ENCODE measurements at places on chromosomes 2 and 18. TPM values are rescaled to one million over a fixed set of nuclear protein-coding genes. Genes with fewer than 3 reads are reported as not detected.

Gene FAP
- 2.0 TPM for total RNA-seq

Gene ABCB11
- total RNA-seq, result 0.25 TPM

Gene G6PC2
- not detected for total RNA-seq

Gene MC2R
- total RNA-seq, result not detected

Gene KIF1A
- total RNA-seq, result 181 TPM

Gene RAPGEF4
- 13.5 TPM for total RNA-seq

Gene FECH
- total RNA-seq, result 19.7 TPM

Gene CACNB4
- 39.1 TPM for total RNA-seq

Gene GCG
- 0.49 TPM for total RNA-seq

Gene CROCC2
- not detected for total RNA-seq

Gene TACR1
- 1.7 TPM for total RNA-seq

Gene SERPINB2
- under 0.01 TPM for total RNA-seq

Measured in temporal lobe (tissue), 4 donors.